ENCODE measurements at places on chromosomes 2 and 18. TPM values are rescaled to one million over a fixed set of nuclear protein-coding genes. Genes with fewer than 3 reads are reported as not detected.
A peak's percentile ranks its signal among the peaks of the same experiment; 100 is the strongest.

Gene MAP3K19
- total RNA-seq, result not detected

Gene CHRND
- total RNA-seq, result not detected

Gene DPYSL5
- not detected for total RNA-seq

Gene RHOB
- total RNA-seq, result 301 TPM

GRCh38 chr2:225041851-225042799, at the start of gene DOCK10:
Gene DOCK10, minus strand, starts transcription at chr2:225042468. Its CDS starts 94 bp downstream, at chr2:225042374.
- DNase-seq, result peak; percentile 49

DNA sequence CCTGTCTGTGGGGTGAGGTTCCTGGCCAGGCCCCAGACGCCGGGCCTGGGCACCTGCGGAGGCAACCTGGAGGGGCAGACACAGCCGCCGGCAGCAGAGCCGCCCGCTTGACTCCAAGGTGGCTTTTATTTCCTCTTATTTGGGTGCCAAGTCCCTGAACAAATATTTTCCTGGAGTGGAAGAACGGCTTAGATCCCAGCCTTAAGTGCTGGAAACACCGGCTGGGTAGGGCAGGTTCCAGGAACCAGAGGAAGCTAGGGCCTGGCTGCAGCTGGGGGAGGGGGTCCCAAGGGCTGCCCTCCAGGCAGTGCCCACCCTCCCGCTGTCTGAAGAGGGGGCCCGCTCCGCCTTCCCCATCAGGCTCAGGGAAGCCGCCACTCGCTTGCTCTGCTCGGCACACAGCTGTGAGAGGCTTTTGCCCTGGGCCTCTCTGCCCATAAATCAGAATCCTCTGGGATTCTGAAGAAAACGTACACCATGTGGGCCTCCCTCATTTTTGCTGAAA, 28.2 kb downstream of the SDC1 start:
- peak; percentile 80 for DNase-seq

Data from thyroid gland (tissue), 4 donors.